CD4-positive, alpha-beta T cell treated with Interleukin-4 for 1 hour (primary cell): ENCODE measurements at places on chromosomes 2 and 18.

DNA sequence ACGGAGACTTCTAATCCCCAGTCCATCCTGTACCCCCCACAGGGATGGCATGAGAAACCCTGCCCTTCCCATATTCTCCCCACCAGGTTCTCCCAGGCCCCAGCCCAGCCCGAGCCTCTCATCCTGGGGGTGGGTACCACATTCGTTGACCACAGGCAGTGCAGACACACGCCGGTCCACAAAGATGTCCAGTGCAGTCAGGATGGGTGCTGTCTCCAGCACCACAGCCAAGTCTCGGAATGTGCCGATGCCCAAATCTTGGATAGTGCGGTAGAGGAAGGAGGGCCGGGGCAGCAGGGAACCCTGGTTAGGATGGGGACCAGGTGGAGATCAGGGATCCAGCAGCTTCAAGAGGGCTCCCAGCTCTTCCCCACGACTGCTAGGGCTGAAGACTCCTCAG, 4.8 kb downstream of the PRKAG3 start:
- DNase-seq, result no peak

- no peak for DNase-seq
These were observed 51.3 kb upstream of the EPAS1 start for GRCh38 chr2:46245869-46246268.

DNA sequence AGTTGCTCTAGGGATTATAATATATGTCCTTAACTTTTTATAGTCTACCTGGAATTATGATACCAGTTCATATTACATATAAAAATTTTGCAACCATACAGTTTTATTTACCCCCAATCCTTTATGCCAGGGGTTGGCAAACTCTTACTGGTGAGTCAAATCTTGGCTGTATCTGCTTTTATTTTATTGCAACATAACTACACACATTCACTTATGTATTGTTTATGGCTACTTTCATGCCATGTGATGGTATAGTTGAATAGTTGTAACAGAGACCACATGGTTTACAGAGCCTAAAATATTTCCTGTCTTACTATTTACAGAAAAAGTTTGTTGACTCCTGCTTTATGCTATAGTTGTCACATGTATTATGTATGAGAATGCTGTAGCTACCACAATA, 25.8 kb upstream of the DLX2 start:
- DNase-seq, result no peak

DNA sequence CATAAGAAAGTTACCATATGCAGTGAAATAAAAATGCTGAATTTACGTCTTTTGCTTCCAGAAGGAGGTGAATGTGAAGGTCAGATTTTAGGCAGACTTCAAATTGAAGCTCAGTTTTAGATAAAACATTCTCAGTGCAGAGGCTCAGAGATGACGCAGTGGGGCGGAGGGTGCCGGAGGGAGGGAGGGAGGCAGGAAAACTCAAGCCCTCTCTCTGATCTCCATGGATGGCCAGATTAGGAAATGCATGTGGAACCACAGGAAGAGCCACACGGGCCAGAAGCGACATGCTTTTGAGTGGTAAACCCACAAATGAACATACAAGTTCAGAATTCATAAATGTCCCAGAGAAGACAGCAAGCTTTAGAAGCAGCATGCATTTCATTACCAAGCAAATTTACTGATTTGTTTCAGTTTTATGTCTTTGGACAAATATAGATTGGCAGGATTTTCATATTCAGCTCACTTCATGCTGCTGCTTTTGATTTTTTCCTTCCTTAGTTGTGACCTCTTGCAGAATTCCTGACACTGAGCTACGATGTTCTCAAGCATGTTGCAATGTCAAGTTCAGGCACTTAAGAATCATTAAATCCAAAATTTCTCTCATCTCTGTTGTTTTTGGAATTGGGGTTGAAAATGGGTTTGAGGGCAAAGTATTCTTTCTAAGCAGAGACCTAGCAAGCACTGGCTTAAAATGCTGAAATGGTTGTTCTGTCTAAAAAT, 29.7 kb upstream of the APCDD1 start:
- no peak for DNase-seq

DNA sequence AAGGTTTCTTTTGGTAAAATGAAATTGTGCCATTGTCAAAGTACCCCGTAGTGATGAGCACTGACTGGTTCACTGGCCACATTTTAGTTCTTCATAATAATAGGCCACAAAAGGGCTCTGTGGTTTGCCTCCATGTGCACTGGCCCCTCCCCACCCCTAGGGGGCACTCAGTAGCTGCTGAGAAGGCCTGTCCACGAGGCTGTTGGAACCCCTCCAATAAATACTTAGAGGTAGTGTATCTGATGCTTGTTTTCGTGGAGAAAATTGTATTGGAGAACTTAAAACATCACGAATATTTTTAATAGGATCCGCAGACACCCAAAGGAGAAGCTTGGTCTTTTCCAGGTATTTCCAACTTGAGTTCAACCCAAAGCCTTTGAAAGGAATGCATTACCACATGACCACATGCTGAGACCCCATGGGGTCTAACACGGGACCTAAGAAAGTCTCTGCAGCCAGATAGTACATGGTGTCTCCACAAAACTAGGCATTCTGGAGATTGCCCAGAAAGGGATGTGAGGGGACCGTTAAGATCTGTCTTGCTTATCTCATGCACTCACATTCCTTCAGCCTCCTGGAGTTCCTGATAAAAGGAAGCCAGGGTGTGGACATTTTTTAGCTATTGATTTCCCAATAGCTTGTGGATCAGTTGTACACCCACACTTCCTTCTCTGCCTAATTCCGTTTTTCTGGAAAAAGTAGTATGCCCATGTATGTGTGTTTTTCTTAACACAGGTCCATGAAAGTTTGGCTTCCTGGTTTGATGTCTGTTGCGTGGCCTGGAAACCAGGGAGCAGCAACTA, 28.5 kb upstream of the NOSTRIN start:
- peak; percentile 22 for DNase-seq

GRCh38 chr2:102166189-102166845, 20.5 kb upstream of the IL1RL2 start:
- DNase-seq, result no peak

DNA sequence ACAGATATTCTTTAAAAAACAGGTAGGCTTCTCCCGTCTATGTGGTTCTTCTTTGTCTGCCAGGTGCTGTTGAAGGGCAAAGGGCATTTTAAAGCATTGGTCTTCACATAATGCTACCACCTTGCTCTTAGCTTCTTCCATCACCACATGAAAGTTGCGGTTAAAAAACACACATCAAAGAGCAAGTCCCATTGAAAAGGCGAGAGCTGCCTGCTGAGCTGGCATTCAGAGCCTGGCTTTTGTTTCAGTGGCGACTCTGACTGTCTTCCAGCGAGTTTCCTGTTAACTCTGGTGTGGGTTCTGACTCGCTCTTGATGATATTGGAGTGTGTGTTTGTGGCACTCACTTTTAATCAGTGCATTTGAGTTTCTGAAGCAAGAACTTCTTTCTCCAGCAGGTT, 624.9 kb upstream of the FANCL start:
- DNase-seq, result no peak

- no peak for DNase-seq
These were observed 256.5 kb downstream of the CELF4 start for GRCh38 chr18:37309059-37309458.

DNA sequence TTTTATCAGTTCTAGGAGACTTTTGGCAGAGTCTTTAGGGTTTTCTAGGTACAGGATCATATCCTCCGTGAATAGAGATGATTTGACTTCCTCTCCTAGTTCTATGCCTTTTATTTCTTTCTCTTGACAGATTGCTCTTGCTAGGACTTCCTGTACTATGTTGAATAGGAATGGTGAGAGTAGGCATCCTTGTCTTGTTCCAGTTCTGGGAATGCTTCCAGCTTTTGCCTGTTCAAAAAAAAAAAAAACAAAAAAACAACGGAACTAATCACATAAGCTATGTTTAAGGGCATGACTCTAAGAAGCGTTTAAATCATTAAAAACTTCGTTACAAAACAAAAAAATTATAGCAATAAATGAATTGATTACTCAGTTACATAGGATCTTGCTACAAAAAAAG, 145.7 kb downstream of the NUP35 start:
- DNase-seq, result no peak

GRCh38 chr2:30433541-30434299, 13.3 kb upstream of the LCLAT1 start:
- no peak for DNase-seq

GRCh38 chr2:22756276-22757043, 628.5 kb upstream of the KLHL29 start:
- no peak for DNase-seq

- no peak for DNase-seq
These were observed 48.8 kb downstream of the CABYR start for GRCh38 chr18:24187689-24188088.

DNA sequence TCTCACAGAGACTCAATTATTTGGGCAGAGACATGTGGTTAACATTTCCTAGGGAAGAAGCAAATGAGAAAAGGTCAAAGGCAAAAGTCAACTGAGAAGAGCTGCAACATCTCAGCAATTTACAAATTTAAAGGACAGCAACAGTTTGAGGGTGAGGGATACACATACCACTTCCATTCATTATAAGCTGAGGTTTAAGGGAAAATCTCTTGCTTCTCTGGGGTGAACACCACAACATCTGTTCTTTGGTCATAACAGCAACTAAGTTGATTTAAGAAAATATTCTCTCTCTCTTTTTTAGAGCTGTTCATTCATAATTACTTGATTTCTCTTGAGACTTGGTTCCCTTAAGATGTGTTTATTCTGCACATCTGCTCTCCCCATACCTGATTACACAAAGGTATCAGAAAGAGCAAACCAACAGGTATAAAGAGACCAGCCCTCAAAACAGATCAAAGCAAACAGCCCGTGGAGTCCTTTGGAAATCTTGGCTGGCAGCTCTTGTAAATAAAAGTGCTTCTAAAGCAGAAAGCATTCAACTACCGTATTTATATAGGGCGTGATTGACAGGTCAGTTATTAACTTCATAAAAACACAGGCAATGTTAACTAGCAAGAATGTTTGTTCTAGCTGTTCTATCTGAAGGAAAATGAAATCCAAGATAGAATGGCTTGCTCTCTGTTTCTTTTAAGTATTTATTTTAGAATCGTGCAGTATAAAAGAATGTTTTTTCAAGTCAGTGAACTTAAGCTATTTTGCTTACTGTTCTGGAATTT, 132.8 kb downstream of the THADA start:
- DNase-seq, result no peak

GRCh38 chr18:56910967-56911366, 235.9 kb upstream of the BOD1L2 start:
- DNase-seq, result no peak

DNA sequence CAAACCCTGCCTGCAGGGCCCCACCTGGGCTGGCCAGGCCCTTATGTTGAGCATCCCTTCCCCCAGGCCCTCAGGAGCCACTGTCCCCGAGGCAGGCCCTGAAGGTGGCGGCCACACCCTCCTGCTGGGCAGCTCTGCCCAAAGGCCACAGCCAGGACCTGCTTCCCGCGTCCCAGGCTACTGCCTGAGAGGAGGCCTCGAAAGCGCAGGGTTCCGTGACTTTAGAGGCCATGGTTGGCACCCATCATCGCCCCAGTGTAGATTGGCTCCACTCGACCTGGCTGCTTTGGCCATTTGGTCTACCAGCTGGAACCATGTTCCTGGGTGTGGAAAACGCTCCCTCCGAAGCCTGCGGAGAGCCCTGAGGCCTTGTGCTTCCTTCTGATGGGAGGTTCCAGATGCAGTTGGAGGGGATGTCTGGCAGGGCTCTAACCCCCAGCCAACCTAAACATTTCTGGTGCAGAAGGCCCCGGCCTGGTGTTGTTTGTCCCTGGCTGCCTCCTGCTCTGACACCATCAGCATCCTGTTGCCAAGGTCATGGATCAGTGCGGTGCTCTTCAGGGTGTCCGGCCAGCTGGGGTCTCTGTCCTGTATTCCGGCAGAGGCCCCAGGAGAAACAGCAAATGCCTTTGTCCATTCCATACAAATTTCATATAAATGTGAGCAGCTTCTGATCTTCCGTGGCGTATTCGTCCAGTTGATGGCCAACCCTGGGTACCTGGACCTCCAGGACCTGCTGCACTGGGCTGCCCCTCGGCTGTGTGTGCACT, 14.7 kb downstream of the CAPN10 start:
- no peak for DNase-seq

- no peak for DNase-seq
These were observed 37.4 kb downstream of the NPHP1 start for GRCh38 chr2:110167326-110168000.

- DNase-seq, result no peak
These were observed 43.6 kb upstream of the VPS54 start for GRCh38 chr2:64062840-64063239.

DNA sequence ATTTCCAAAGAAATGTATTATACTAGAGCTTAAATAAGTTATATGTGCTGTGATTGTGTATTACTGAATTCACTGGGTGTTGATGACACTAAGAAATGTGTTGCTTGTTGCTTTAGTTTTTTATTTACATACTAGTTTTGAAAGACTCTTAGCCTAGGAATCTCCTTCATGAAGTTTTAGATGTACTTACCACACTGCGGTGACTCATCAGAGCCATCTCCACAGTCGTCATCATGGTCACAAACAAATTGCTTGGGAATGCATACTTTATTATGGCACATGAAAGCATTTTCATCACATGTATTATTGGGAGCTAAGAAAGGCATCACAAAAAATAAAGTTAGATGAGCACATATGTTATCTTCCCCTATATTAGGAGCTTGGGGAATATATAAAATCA, 1624.2 kb downstream of the LRP1B start:
- DNase-seq, result no peak

DNA sequence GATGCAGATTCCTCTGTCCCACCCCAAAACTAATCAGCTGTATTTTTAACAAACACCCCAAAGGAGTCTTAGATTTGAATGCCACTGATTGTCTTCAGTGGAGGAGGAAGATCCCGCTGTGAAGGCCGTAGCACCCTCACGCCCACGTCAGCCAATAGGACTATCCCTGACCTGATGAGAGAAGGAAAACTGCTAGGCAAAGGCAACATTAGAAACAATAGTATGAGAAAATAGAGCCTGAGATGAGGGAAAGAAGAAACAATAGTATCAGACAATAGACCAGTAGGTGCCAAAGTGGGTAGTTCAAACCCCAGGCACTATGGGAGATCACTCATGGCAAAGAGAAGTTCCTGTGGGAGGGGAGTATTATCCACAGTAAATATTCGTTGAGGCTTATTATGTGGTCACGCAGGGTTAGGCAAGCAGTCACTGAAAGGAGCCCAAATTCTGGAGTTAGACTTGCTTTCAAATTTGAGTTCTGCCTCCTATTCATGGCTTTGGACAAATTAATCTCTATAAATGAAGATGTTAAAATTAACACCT, 2.8 kb downstream of the PCBP1 start:
- DNase-seq, result no peak

DNA sequence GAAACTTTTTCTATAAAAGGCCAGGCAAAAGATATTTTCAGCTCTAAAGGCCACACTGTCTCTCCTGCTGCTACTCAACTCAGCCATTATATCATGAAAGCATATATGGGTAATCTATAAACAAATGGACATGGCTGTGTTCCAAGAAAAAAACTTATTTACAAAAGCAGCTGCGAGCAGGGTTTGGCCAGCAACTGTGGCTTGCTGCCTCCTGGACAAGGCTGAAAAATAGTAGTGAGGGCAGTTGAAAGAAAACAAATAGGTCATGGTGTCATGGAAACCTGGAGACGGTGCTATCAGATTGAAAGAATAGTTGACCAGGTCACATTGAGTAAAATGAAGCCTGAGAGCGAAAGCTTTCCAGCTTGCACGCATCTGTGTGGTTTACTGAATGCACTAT, 89.2 kb upstream of the LRATD1 start:
- no peak for DNase-seq
